ENCODE measurements at places on chromosomes 1 and 21. TPM values are rescaled to one million over a fixed set of nuclear protein-coding genes. Genes with fewer than 3 reads are reported as not detected.
A peak's percentile ranks its signal among the peaks of the same experiment; 100 is the strongest.

The POU2F1 gene
- 40.1 TPM for total RNA-seq

DNA sequence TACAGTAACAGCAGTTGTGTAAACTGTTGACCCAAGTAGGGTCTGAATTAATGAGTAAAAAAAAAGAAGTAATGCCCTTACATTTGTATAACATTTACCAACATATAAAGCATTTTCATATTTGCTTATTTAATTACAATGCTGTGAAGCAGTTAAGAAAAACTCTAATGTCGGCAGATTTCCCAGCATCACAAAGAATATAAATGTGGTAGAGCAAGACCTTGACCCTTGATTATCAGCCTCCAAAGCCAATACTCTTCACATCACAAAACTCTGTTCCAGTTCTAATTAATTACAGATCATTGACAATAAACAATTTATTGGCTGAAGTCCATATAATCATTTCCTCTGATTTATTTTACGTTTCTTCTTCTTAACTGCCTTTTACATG, 130.2 kb downstream of the DUSP10 start:
- H3K36me3 ChIP-seq: no peaks in the 10 kb centered on the region
- no peaks in the 10 kb centered on the region for H3K27me3 ChIP-seq
- H3K4me1 ChIP-seq: peaks cover 4% of the 10 kb centered on the region
- no peak overlapping the region for H3K4me3 ChIP-seq
- no peak for DNase-seq

DNA sequence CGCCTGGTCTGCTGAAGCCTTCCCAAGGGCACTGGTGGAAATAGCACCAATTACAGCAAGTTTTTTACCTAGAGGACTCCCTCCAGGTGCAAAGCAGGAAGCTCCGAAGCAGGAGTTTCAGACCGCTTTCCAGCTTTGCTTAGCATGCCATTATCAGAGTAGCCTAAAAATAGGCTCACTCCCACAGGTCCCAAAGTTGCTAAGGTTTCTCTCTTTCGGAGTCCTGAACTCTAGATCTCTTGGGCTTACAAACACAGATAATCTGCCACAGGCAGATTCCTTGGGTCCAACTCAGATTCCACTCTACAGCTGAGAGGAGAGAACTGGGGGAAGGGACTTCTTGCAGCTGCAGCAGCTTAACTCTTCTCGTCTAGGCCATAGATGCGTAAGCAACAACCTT, 22.5 kb downstream of the ZMYND12 start:
- H3K4me1 ChIP-seq: no peaks in the 10 kb centered on the region
- DNase-seq: no peak
- H3K27me3 ChIP-seq: peaks cover 3% of the 10 kb centered on the region
- no peaks in the 10 kb centered on the region for H3K36me3 ChIP-seq
- no peak overlapping the region for H3K27ac ChIP-seq

DNA sequence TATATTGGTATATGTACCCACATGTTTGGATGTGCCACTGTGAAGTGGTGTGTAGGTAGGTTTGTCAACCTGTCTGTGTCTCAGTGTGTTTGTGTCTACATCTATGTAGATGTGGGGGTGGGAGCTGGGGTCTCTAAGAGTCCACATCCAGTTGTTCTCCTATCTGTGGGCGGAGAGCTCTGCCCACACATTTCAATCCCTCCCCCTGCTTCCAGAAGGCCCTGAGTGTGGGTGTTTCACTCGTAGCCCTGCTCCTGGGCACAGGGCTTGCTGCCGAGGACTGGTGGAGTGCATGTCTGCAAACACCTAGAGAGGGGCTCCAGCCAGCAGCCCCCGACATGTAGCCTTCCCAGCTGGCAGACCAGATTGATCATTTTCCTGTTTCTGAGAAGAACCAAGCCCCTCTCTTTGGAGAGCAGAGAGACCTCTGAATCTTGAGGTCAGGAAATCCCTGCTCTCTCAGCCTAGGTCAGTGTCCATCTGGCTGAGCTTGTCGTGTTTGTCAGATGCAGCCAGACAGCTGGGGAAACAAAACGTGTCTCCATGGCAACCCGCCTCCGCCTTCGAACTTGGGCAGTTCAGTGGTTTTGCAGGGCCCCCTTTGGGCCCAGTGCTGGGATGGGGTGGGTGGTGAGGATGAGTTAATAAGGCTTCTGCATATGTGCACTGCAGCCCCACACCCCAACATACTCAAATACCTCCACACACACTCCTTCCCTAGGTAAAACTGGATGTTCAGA, 31.2 kb upstream of the SYNC start:
- no peaks in the 10 kb centered on the region for H3K36me3 ChIP-seq
- H3K27me3 ChIP-seq: peaks cover 6% of the 10 kb centered on the region
- H3K27ac ChIP-seq: peak overlapping the region; percentile 35
- DNase-seq: peak; percentile 54
- H3K4me3 ChIP-seq: peak overlapping the region; percentile 57
- peaks cover 27% of the 10 kb centered on the region for H3K4me1 ChIP-seq

DNA sequence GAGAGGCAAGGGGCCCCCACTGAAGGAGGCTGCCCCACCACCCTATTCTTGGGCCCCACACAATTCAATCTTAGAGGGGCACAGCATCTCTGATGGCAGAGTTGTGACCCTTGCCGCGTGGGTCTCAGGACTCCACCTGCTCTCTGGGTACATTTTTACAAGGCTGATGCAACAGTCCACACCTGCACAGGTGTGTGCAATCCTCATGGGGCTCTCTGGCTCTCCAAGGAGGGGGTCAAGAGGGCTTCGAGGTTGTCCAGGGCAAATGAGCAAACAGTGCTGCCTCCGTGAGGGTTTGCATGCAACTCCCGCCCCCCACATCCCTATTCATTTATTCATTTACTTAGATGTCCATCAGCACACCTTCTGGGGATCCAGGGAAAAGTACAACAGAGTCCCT, 81.6 kb upstream of the IFFO2 start:
- no peak overlapping the region for H3K4me3 ChIP-seq
- peaks cover 2% of the 10 kb centered on the region for H3K27me3 ChIP-seq
- DNase-seq: no peak
- H3K36me3 ChIP-seq: no peaks in the 10 kb centered on the region
- H3K27ac ChIP-seq: no peak overlapping the region

DNA sequence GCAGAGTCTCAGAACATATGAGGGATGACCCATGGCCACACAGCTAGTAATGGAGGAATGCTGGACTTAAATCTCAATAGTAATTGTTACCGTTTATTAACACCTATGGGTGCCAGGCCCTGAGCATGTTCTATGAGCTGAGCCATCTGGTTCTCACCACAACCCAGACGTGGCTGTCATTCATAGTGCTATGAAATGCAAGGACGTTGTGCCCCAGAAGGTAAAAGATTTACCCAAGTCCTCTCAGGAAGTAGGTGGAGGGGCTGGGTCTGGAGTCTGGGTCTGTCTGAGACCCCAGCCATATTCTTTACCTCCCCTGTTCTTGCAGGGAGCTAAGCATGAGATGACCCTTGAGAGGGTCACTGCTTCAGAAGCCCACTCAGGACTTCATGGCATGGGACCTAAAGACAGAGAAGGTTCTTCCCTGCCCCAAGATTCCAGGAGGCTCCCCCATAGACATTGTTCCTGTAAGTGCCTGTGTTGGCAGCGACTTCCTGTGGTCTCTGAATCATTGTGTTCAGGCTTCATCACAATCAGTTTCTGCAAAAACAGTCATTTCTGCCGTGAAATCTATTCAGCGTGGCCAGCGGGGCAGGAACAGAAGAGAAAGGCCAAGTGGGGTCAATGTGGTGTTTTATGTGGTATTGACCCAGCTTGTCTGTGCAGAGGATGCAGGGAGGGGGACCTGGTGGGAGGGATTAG, 475.4 kb downstream of the PTPRU start:
- H3K4me3 ChIP-seq: no peak overlapping the region
- peaks cover 2% of the 10 kb centered on the region for H3K27me3 ChIP-seq
- H3K4me1 ChIP-seq: peaks cover 34% of the 10 kb centered on the region
- no peak for DNase-seq
